Activated CD8-positive, alpha-beta T cell treated with anti-CD3 and anti-CD28 coated beads, Interleukin-2, amount 10 ng/mL, durations not matched to agents 7 days and 5 days (primary cell): ENCODE measurements at places on chromosomes 16 and 17. TPM values are rescaled to one million over a fixed set of nuclear protein-coding genes. Genes with fewer than 3 reads are reported as not detected.

DNA sequence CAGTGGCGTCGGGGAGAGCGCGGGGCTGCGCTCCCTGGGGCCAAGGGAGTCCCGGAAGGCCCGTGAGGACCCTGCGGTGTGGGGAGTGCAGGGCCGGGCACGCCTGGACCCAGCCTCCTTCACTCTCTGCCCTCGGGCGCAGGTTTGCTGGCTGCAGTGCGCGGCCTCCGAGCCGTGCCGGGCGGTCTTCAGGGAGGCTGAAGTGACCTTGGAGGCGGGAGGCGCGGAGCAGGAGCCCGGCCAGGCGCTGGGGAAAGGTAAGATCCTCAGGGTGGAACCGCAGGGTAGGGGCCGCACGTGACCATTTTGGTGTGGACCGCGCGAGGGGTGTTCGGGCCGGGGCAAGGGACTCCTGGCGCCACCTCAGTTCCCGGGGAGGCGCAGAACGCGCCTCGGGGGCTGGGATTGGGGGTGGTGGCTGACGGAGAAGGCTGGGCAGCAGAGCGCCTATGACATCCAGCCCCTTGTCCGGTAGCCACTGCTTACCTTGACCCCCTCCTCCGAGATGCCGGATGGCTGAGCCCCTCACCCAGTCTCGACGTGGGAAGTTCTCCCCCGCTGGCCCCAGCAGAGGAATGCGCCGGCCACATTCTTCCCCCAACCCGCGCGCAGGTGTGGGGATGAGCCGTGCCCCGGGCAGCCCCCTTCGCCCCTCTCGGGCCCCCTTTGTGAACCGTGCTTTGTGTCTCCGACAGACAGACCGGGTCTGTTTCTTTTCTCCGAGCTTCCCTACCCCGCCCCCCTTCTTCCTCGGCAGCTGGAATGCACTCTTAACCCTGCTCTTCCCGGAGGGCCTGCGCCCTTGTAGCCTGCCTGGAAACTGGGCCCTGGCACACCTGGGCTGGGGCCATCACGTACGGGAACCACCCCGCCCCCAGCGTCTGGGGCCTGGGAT, 631 bp downstream of the CDH3 start:
- H3K27ac ChIP-seq, result no peak overlapping the region
- H3K36me3 ChIP-seq, result no peaks in the 10 kb centered on the region
- no peak for DNase-seq
- H3K4me3 ChIP-seq, result no peak overlapping the region
- peaks cover 6% of the 10 kb centered on the region for H3K4me1 ChIP-seq
- H3K27me3 ChIP-seq, result peaks cover 66% of the 10 kb centered on the region

Gene TOX3
- not detected for total RNA-seq

DNA sequence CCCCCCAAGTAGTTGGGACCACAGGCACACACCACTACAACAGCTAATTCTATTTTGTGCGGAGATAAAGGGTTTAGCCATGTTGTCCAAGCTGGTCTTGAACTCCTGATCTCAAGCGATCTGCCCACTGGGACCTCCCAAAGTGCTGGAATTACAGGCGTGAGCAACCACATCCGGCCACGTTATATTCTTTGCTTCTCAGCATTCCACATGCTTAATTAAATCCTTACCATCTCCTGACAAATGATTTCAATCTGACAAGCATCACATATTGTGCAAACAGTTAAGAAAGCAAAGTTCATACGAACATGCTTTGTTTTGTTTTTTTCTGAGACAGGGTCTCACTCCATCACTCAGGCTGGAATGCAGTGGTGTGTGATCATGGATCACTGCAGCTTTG, 18.2 kb downstream of the HIGD1B start:
- H3K36me3 ChIP-seq, result peaks cover 45% of the 10 kb centered on the region
- DNase-seq, result no peak
- no peaks in the 10 kb centered on the region for H3K4me1 ChIP-seq
- no peak overlapping the region for H3K27ac ChIP-seq
- H3K27me3 ChIP-seq, result no peaks in the 10 kb centered on the region

Gene NPIPA8
- 0.58 TPM for total RNA-seq

DNA sequence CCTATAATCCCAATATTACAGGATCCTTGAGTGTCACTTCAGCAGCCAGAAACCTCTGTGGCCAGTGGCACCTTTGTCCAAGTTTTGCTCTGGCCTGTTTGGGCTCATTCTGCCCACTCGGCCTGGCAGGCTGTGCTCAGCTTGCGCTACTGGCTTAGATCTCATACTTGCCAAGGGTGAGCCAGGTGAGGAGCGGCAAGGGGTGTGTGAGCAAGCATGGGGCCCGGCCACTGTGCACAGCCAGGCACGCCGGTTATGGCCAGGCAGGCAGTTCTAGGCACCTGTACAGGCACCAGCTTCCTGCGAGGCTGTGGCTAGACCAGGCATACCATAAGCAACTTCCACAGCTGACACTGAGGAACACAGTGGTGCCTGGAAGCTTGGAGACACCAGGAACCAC, 16.9 kb upstream of the USP22 start:
- no peak overlapping the region for H3K27ac ChIP-seq
- H3K4me1 ChIP-seq, result peaks cover 8% of the 10 kb centered on the region
- no peaks in the 10 kb centered on the region for H3K36me3 ChIP-seq
- no peak for DNase-seq
- H3K4me3 ChIP-seq, result no peak overlapping the region
- no peaks in the 10 kb centered on the region for H3K27me3 ChIP-seq

Gene TMED6
- 1.8 TPM for total RNA-seq

DNA sequence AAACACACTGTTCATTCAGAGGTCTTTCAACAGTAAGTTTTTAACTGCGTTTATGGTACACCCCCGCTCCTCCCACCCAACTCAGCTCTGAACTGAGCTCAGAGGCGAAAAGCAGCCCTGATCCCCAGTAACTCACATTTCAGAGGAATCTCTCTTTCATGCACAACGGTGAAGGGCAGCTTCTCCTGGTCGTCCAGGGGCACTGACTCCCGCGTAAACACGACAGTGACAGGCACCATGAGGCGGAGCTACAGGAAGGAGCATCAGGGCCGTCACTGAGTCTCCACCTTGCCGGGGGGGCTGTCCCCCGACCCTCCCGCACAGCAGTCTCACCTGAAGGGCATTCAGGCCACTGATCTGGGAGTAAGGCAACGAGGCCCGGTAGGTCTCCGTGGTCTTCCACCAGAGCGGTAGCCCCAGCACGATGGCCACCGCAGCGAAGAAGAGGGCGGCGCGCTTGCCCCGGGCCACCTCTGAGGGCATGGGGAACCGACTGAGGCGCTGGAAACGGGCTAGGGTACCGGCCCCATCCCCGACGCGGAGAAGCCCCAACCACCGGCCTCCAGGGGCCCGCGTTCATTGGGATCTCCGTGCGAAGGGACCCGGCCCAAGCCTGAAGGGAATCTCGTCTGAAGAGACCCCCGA, 486 bp downstream of the PIGS start:
- peaks cover 44% of the 10 kb centered on the region for H3K36me3 ChIP-seq
- peaks cover 52% of the 10 kb centered on the region for H3K4me1 ChIP-seq
- peak overlapping the region; percentile 94 for H3K4me3 ChIP-seq
- peak; percentile 67 for DNase-seq
- peak overlapping the region; percentile 95 for H3K27ac ChIP-seq
- no peaks in the 10 kb centered on the region for H3K27me3 ChIP-seq

Gene NPIPA5
- 1.3 TPM for total RNA-seq

DNA sequence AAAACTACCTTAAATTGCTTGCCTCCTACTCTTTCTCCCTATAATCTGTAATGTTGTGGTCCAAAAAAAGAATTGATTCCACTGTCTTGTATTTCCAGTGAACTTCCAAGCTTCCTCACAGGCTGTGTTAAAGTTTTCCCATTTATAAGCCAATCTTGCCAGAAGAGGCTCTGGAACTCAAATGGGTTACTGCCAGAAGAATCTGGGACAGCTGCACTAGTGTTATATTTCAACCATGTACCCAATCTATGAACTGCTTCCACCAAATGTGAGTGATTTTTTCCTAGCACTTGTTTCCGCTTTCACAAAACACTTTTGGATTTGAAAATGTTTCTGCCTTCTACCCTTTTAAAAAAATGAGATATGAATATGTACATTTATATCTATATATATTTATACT, 1.8 kb downstream of the CCDC43 start:
- H3K36me3 ChIP-seq, result peaks cover 11% of the 10 kb centered on the region
- no peak overlapping the region for H3K4me3 ChIP-seq
- H3K27ac ChIP-seq, result no peak overlapping the region
- no peaks in the 10 kb centered on the region for H3K27me3 ChIP-seq
- no peak for DNase-seq

DNA sequence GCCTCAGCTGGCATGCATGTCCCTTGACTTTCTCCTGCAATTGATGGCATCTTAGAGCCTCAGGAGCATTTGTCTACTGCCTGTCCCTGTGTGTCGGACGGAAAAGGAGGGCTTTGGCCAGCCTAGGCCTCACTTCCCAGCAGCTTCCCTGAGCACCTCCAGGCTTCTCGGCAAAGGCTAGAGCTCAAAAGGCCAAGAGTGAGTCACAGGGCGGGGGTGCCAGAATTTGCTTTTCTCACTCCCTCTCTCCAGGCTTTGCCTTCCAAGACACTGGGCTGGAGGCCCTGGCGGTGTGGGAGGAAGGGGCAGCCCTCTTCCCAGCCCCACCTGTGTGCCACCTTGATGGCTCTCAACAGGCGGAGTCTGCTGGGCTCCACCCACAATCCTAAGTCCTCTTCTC, 107.3 kb upstream of the MAF start:
- no peak overlapping the region for H3K27ac ChIP-seq
- no peaks in the 10 kb centered on the region for H3K36me3 ChIP-seq
- no peak overlapping the region for H3K4me3 ChIP-seq
- no peak for DNase-seq

GRCh38 chr17:76972046-76972641, 103.9 kb downstream of the MGAT5B start:
- no peaks in the 10 kb centered on the region for H3K36me3 ChIP-seq
- H3K4me3 ChIP-seq, result no peak overlapping the region
- DNase-seq, result no peak
- H3K4me1 ChIP-seq, result peaks cover 14% of the 10 kb centered on the region

Gene SOST
- total RNA-seq, result not detected
